Stimulated activated CD8-positive, alpha-beta memory T cell treated with anti-CD3 and anti-CD28 coated beads, Interleukin-4, amount 100 ng/mL, for 1 hour (primary cell): ENCODE measurements at places on chromosomes 7 and 10.

- DNase-seq, result no peak
These were observed 3.9 kb downstream of the FMC1 start for GRCh38 chr7:139345042-139345441.

DNA sequence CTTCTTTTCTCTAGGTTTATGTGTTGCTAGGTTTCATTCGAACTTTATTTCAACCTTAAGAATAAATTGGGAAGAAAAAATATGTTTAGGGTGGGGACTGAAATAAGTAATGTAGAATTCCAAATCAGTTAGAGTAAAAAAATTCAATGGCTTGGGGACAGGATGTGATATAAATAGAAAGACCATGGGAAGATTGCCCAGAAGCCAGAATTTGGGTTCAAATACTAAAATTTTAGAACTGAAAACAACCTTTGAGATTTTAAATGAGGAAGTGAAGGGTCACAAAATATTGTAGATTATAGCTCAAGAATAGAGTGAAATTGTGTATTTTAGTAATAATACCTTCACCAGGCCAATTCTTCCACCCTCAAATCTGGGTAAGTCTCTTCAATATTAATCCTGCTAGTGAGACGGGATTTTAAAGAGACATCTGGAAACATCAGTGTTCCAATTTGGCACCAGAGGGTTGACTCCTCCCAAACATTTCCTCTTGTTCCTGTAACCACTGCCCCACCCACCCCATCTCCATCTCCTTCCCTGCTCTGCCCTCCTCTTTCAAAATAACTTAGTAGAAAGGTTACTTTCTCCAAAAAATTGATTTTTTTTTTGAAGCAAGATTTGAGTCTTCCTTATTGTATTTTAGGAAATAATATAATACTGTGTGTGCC lies 51.3 kb upstream of the FAM3C start:
- no peak for DNase-seq

GRCh38 chr10:112775381-112775780 lies 174.7 kb upstream of the TCF7L2 start:
- DNase-seq, result no peak

DNA sequence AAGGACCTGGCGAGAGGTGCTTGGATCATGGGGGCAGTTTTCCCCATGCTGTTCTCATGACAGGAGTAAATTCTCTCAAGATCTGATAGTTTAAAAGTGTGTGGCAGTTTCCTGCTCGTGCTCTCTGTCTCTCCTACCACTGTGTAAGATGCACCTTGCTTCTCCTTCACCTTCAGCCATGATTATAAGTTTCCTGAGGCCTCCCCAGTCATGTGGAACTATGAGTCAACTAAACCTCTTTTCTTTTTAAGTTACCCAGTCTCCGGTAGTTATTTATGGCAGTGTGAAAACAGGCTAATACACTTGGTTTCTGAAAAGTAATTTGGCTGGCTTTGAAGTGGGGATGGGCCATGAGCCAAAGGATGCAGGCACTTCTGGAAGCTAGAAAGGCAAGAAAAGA lies 268.0 kb upstream of the KAT6B start:
- DNase-seq, result no peak

DNA sequence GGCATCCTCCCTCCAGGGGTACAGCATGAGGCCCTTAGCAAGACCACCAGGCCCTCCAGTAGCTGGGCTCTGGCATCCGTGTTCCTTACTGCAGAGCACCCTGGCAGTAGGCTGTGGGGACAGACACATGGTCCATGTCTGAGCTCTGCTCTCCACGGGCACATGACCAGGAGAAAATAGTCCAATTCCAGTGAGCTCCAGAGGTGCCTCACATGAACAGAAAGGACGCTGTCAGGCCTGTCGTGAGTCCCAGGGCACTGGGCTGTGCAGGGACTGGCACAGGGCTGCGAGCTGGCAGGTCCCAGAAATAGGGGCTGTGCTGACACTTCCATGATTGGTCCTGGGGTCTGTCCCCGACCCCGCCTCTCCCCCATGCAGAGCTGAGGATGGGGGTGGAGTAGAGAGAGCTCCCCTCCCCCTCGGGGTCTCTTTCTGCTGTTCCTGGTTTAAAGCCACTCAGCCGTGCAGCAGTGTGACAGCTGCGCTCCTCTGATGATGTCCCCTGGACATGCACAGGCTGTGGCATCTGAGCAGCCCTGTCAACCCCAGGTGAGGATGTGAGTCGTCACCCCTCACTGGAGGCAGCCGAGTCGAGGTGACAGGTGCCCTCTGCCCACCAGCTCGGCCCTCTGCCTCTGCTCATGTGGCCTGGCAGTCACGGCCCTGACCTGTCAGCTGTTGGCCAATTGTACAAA lies 25.2 kb upstream of the ZNF488 start:
- DNase-seq, result no peak

- no peak for DNase-seq
These were observed 8.9 kb upstream of the VSTM4 start for GRCh38 chr10:49123981-49124950.

DNA sequence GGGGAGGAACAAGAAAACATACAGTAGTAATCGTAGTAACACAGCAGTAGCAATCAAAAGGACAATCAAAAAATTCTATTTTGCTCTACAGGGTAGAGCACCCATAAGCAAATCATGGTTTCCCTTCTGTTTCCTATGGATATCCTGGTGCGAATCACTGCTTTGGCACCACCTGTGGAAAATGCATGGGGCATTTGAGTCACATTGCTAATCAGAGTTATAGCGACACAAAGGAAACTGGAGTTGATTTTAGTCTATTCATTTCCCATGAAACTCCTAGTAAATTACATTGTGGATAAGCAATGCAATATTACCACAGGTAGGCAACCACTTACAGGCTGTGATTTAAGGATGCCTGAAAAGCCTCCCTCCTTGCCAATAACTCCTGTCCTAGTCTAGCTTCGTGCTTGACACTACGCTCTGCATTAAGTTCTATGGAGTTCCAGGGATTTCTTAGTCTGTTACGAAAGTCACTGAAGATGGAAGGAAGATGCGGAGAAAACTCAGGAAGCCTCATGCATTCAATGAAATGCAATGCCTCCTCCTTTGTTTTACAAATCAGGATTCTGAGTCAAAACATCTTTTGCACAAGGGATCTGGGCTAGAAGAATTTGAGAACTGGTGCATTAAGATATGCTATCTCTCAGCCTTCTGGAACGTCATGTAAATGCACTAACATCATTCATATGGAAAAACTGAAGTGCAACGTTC lies 188.4 kb downstream of the DGKI start:
- no peak for DNase-seq

- DNase-seq, result no peak
These were observed 34.9 kb upstream of the PTF1A start for GRCh38 chr10:23157239-23157681.

- peak; percentile 16 for DNase-seq
These were observed 39.2 kb downstream of the XPNPEP1 start for GRCh38 chr10:109883859-109884771.

GRCh38 chr7:141695803-141696289 lies 6.1 kb downstream of the DENND11 start:
- no peak for DNase-seq

- DNase-seq, result no peak
These were observed 124.8 kb upstream of the TMEM72 start for GRCh38 chr10:44786286-44786850.

GRCh38 chr10:35011771-35012191 lies 78.4 kb downstream of the CUL2 start:
- no peak for DNase-seq

DNA sequence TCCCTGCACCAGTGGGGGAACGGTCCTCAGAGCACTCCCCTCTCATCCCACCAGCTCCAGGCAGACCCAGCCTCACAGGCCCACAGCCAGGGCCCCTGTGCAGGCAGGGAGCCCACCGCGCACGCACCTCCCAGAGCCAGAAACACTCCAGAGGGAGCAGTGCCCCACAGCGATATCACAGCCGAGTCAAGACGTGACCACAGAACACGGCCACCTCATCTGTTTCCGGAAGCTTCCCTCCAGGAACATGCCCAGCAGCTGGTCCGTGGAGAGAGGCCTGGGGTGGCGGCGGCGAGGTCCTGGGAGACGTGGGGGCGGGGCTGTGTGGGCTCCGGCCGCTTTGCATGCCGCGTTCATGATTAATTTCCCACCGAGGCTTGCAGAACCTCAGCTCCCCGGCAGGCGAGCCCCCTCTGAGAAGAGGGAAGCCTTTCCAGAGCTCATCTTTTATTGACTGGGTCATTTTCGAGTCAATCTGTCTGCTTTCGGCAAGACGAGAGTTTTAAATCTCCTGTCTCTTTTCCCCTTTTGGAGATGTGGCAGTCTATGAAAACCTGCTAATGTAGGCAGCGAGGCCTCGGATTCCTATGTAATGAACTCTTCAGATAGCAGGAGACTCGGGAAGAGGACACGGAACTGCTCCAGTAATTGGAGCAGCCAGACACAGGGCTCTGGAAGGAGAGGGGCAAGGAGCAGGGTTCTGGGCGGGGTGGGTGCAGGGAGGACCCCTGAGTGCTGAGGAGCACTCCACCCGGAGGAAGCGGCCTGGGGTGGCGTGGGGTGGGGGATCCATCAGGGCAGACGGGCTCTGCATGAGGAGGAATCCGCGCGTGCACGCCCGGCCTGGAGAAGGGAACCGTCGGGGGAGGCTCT lies 242.8 kb downstream of the ELFN1 start:
- DNase-seq, result no peak
